NCI-H2029 (cell line): ENCODE measurements at places on chromosomes 7 and 10.

DNA sequence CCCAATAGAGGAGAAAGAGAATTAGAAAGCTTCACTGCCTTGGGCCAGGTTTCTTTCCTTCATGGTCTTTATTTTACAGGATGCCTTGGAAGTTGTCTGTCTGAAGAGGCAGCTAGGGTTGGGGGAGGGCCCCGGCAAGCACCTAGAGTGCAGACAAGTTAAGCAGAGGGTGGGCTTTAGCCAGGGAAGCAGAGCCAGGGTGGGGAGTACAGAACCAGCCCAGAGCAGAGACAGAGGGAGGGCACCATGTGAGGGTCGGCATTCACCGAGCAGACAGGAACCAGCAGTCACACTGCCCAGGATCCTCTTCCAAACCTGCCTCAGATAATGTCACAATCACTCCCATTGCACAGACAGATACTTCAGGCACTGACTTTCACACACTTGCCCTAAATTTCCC, 75.9 kb downstream of the ADARB2 start:
- DNase-seq = no peak

- no peak for DNase-seq
Observed at GRCh38 chr10:122363311-122363710, 11.2 kb upstream of the PLEKHA1 start.

GRCh38 chr10:123965973-123966895, 74.6 kb upstream of the CPXM2 start:
- DNase-seq = no peak

- DNase-seq = no peak
Observed at GRCh38 chr10:10780746-10781145, 236.9 kb upstream of the CELF2 start.

DNA sequence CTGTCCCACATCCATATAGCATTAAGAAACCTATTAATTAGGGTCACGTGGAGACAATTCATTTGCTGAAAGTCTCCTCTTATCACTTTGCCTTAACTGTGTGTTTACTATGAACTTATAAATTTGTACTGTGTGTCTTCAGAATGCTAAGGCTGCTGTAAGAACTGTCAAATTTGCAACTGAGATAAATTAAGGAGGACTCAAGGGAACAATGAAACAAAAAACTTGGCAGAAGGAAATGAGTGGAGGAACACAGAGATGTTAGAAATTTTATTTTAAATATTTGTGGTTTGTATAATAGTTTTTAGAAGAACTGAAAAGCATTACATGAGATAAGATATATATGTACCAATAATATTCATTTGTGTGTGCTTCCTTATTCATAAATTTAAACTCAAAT, 1005.3 kb upstream of the SORCS1 start:
- DNase-seq = no peak

DNA sequence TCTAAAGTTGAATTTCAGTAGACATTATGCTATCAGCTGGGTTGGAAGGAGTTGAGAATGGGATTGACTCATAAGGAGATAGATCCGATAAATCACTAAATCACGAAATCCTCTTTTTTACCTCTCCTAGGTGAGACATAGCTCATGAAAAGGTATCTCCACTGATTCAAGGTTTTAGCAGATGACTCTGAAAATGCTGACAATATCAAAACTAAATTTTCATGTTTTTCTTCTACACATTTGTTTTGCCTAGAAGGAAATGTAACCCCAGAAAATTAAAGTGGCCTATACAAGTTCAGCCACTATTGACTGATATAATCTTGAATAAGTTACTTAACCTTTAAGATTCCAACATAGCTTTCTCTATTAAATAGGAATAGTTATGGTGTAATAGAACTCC, 82.2 kb upstream of the VWDE start:
- DNase-seq = no peak

DNA sequence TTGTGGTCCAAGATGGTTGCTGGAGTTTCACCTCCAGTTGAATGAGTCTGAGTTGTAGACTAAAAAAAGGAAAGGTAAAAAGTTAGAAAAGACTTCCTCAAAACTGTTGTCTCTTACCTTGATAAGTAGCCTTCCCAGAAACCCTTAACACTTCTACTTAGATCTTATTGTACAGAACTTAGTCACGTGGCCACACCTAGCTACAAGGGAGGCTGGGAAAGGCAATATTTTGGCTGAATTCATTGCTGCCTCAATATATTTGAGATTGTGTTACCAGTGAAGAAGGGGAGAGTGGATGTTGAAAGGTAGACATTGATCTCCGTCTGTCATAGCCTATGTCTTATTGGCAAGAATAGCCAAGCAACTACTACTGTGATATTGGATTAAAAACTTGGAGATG, 35.5 kb upstream of the VDAC2 start:
- DNase-seq = no peak

- DNase-seq = peak; percentile 87
Observed at GRCh38 chr7:123769371-123769770, 20.6 kb upstream of the WASL start.

DNA sequence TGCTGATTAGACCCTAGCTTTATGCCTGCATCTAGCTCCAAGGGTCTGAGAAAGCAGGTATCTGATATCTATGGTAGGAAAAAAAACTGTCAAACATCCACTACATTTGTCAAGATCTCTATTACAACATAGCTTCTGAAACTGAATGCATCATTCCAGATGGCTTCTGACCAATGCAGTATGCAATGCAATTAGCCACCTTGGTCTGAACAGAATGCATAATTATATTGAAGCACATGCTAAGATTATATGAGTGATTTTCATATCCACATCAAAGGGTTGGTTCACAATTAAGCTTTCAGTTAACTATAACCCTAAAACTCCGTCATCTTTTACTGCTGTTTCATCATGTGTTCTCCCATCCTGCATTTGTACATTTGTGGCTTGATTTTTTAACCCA, 271.4 kb downstream of the POLR1F start:
- DNase-seq = no peak

DNA sequence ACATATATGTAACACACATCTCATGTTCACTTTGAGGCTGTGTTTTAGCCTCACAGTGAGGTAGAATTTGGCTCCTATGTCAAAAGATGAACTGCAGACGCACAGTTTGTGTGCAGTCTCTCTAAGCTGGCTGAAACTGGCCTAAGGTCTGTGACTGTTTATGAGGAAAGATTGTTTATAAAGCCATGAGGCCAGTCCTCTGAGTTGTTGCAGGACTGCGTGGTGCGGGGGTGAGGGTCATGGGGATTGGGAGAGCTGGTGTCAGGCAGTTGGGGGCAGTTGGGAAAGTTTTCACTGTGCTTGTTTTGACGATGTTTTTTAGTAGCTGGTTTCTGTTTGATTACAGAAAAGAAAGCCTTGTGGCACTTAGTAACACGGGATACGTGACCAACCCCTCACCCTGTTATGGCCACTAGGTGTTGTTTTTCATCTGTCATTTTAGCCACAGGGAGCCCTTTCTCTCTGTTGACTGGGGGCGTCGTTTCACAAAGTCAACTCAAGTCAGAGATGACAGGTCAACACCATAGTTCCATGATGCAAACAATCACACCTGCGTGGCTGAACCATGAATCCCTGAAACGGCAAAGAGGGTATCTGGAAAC, 310.9 kb downstream of the CCDC3 start:
- DNase-seq = no peak

DNA sequence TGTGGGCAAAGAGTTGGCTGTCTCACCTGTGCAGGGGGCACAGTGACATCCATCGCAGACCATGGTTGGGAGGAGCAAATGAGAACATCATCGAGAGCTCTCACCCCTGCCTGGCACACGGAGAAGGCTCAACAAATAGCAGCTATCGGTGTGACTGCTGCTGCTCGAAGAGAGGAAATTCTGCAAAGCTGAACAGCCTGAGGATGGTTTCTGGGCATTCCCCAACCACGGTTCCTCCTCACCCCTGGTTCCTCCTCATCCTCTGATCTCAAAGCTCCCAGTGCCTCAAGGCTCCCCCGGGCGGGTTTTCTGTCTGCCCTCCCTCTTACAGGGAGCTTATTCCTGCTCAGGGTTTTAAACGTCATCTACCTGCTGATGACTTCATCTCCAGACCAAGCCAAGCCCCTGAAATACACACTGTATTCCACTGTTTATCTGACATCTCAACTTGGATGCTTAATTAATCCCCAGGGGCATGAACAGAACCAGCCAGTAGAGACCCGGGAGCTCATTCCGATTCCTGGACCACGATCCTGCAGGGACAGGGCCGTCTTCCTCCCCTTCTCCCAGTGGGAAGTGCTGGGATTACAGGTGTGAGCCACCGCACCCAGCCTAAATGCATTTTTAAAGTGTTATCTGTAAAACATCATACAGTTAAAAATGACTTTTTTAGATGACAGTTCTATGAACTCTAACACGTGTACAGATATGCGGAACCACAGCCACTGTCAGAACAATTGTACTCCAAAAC, 19.5 kb upstream of the NOM1 start:
- DNase-seq = no peak

DNA sequence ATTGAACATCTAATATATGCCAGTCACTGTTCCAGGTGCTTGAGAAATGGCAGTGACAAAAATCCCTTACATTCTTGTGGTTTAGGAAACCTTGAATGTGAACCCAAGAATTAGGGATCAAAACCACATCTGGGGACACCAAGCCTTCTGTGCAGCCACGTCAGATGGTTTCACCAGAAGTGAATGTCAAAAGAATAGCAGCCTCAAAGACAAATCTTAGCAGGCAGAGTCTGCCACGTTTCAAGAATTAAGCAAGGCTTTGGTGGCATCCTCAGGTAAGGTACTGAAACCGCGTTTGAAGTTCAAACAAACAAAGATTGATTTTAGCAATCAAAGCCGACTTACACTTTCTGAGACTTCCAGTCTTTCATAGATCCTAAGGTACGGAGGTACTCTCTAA, 225.5 kb upstream of the GNAI1 start:
- no peak for DNase-seq
